Hypothalamus (tissue), 51 donors: ENCODE measurements at places on chromosomes 2 and 18.

DNA sequence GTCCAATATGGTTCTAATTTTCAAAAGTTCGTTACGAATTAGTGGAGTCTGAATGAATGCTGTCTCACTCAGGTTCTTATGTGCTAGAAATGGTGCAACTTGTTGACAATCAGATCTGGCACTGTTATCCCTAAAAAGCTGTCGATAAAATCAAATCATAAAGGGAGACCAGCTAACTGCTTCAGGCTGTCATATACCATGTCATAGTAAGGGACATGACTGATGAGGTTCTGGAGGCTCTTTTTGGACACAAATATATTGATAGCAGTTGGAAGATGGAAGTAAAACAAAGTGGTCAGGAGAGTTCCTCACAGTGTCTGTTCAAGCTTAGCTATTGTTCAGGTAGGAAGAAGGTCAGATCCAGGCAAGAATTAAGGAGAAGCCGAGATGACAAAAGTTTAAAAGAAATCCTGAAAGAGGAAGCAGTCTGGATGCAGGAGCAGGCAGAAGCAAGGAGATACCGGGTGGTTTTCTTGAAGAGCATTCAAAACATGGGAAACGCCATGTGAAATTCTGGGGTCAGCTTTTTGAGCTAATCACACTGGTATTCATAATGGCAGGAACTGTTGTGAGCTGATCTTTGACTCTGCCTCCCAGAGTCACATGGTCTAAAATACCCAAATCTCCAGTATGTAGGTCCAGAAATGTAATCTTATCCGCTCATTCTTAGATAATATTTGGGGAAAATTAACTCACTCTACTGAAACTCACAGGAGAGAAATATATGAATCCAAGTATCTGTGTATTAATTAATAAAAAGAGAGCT is 9.4 kb upstream of the CAVIN2 start:
- DNase-seq: no peak

- no peak for DNase-seq
Measured at GRCh38 chr2:41791523-41791922, 256.3 kb upstream of the PKDCC start.

DNA sequence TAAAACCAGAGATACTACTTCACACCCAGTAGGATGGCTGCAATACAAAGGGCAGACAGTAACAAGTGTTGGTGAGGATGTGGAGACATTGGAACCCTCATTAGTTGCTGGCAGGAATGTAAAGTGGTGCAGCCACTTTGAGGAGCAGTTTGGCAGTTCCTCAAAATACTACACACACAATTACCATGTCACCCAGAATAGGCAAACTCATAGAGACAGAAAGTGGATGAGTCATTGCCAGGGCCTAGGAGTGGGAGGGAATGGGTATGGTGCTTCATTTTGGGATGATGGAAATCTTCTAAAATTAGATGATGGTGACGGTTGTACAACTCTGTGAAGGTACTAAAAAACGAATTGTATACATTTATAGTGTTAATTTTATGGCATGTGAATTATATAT is 54.8 kb downstream of the ATP9B start:
- DNase-seq: no peak

DNA sequence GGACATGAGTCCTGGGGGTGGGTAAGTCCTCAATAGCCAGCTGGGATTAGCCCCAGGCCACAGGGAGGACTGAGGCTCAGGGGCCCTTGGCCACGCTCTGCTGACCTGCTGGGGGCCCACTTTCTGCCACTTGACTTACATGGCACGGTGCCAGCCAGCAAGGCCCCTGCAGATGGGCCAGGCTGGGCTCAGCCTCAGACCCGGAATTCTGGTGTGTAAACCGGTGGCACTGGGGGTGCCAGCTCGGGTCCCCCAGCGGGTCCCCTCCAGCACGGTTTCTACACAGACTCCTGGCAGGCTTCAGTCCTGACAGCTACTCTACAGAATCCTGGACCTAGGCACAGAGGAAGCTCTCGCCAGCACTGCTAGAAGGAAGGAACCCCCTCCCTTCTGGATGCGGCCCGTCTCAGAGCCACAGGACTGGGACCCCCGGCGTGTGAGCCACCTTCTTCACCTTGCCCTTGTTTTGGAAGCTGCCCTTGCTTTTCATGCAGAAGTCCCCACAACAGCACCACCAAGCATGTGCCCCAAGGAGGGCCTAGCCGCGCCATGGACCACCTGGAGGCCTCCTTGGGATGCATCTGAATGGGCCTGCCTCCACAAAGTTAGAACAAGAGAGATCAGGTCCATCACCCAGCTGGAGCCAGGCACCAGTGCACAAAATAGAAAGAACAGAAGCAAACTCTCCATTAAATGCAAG is 8.0 kb downstream of the HDAC4 start:
- no peak for DNase-seq
